Central memory CD4-positive, alpha-beta T cell (primary cell): ENCODE measurements at places on chromosomes 2 and 18.
A peak's percentile ranks its signal among the peaks of the same experiment; 100 is the strongest.

GRCh38 chr2:221671515-221671914 lies 99.4 kb upstream of the EPHA4 start:
- no peak for DNase-seq

DNA sequence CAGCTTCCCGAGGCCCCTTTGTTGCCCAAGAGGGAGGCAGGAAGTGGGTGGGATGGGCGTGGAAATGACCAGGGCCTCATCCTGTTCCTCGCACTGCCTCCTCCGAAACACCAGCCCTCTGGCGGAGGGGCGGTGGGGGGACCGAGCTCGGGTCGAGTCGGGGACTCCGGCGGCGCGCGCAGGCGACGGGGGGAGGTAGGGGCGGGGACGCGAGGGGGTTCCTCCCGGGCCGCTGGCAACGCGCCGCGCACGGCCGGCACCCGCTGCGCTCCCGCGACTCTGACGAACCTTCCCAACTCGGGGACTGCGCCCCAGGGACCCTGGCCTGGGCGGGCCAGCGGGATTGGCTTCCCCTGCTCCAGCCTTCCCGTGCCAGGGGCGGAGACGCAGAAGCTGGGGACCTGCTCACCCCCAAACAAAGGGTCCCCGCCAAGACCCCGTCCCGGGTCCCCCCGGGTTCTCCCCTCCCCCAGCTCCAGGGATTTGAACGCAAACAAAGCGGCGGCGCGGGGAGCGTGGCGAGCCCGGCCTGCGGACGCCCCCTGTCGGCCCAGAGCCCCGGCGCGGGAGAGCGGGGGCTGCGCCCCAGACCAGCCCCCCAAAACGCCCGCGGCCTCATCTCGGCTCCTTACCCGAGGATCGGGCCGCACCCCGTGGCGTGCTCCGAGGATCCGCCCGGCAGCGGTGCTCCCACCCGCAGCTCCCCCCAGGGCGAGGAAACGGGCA lies 1.2 kb downstream of the SEMA4C start:
- peak; percentile 47 for DNase-seq

DNA sequence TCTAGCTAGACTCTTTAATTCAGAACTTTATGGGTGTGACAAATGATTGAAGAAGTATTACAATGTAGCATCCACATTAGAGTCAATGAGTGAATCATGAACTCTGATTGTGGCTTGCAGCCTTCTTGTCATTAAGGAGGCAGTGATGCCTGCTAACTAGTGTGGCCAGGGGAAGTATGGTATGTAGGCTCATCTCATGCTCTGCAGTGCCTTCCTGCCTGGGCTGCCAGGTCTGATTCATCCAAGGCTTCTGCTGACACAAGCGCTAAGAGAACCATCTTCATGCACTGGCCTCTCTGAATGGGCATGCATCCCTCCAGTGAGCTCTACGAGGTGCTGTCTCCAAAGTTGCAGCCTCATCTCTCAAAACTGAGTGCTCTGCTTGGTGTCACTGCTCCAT lies 144.3 kb downstream of the MTCL1 start:
- DNase-seq = no peak

DNA sequence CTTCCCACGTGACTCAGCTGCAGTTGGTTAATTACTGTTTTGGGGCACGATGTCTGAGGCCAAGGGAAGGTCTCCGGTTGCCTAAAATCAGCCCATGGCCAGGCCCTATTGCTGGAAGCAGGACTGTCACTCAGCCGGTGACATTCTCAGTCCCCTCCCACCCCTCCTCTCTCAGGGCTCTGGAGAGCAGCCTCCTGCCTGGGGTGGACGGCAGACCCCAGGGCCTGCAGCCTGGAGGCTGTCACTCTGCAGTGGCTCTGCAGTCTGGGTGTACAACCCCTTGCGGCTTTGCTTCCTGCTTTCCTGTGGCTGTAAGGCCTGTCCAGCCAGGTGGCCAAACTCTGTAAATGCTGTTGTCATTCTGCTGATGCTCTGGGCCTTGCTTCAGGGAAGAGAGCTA lies 32.8 kb downstream of the ZBTB7C start:
- DNase-seq = no peak

DNA sequence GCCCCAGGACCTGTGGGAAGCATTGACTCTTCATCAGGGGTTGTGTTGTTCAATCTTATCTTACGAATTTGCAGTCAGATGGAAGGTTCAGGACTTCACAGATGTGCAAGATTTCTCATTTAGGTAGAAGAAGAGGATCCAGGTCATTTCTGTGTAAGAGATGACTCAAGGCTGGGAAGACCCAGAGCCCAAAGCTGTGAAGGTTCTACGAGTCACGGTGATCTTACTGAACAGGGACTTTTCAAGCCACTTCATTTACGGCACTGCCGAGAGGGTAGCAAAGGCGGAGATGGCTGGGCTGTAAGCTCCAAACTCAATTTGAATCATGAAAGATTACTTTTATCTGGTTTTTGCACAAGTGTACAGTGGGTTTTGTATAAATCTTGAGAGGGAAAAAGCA lies 228.0 kb upstream of the MEX3C start:
- no peak for DNase-seq

GRCh38 chr2:54456612-54457322 lies 640 bp downstream of the SPTBN1 start:
- DNase-seq = no peak

DNA sequence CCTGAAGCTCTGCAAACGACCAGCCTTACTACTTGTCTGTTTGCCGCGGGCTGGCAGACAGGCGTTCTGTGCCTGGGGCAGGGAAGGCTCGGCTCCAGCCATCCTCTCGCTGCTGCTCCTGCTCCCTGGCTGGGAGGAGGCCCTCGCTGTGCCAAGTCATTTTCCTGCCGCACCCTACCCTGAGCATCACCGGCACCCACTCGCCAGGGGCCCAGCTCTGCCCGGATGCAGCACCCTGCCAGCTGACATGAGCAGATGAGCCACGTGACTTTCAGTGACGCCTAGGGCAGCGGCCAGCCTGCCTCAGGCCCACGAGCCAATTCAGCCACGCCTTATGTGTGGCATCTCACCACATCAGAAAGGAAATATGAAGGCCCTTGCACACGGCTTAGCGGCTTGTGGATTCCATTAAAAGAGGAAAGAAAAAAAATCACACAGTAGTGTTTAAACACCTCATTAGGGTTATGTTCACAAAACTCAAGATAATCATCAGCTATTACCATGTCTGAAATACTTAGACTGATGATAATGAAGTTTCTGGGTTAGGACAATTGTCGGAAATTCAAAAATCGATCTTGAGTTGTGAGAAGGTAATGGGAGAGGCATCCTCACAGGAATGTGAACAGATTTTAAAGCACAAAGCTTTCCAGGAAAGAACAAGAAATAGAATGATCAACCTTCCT lies 250.5 kb downstream of the TWIST2 start:
- no peak for DNase-seq

GRCh38 chr2:236125541-236125940 lies 42.6 kb downstream of the GBX2 start:
- no peak for DNase-seq

GRCh38 chr2:218736531-218736930 lies 25.9 kb downstream of the TTLL4 start:
- DNase-seq = no peak

GRCh38 chr2:102144128-102144527 lies 1.6 kb downstream of the IL1R1 start:
- DNase-seq = no peak

DNA sequence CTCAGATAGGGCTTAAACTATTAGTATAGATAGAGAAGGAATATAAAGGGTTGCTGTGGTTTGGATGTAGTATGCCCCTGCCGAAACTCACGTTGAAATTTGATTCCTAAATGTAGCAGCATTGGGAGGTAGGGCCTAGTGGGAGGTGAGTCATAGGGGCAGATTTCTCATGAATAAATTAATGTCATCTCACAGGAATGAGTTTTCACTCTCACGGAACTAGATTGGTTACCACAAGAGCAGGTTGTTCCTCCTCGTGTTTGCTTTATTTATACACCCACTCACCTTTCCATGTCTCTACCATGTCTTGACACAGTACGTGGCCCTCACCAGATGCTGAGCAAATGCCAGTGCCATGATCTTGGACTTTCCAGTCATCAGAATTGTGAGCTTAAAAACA lies 218.2 kb downstream of the RBM43 start:
- DNase-seq = no peak

- DNase-seq = no peak
Observed at GRCh38 chr2:229825476-229825875, 96.3 kb downstream of the TRIP12 start.

DNA sequence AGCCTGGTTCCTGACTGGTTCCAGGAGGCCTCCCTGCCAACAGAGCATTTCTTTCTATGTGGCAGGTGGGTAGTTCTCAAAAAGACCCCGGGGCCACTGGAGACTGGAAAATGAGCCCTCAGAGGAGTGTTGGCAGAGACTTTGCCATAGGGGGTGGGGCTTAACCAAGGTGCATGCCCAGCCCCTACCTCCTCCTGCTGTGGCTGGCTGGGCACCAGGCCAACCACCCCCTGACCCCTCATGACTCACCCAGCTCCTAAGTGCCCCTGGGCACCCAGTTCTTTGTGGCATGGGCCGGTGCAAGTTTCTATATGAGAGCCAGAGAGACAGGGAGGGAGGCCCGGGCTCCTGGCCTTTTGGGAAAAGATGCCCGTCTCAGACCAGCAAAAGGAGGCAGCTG lies 98.2 kb upstream of the SMAD2 start:
- no peak for DNase-seq

DNA sequence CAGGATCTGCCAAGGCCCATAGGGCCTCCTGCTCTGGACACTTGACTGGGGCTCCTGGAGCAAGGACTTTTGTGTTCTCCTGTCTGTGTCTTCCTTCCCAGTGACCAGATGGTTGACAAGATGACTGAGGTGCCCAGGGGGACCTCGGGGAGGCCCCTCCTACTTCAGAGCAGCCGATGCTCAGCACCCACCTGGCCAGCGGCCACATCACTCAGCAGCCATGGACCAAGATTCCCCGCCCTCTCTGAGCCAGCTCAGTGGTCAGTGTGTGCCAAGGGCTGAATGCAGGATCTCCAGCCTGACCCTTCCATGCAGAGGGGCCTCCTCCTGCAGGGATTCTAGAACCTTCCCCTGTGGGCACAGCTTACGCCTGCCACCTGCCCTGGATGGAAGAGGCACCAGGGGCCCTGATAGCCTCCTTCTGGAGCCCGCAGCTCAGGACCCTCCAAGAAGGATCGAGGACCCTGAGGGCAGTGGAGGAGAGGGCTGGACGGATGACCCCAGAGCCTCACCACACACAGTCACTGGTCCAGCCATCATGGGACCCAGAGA lies 87.4 kb upstream of the GPC1 start:
- no peak for DNase-seq

GRCh38 chr2:225735844-225736243 lies 336.3 kb downstream of the NYAP2 start:
- no peak for DNase-seq

DNA sequence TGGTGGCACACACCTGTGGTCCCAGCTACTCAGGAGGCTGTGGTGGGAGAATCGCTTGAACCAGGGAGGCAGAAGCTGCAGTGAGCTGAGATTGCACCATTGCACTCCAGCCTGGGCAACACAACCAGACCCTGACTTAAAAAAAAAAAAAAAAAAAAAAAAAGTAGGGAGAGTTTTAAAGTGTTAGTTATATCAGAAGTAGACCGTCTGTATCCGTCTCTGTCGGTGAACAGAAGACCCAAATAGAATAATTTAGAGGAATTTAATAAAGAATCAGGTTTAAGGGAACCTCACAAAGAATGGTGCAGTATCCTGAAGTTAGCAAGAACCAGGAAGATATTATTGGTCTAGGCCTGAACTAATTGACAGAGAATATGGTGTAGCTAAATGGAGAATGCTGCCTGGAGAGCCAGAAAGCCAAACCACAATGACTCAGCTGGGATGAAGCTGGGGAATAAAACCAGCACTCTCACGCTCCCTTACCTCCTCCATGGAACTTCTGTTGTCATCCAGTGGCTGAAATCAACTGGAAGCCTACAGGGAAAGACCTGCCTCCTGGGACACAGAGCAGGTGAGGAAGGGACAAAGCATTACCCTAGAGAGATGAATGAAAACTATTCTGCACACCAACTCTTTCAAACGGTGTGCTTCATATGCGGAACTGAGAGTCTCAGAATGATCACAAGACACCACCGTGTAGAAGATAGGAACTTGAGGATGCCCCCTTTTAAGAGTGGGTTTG lies 39.1 kb upstream of the PLEKHM3 start:
- no peak for DNase-seq

- no peak for DNase-seq
Observed at GRCh38 chr2:1591978-1592907, 152.1 kb downstream of the PXDN start.

- DNase-seq = no peak
Observed at GRCh38 chr18:59388817-59389216, 29.8 kb upstream of the LMAN1 start.

DNA sequence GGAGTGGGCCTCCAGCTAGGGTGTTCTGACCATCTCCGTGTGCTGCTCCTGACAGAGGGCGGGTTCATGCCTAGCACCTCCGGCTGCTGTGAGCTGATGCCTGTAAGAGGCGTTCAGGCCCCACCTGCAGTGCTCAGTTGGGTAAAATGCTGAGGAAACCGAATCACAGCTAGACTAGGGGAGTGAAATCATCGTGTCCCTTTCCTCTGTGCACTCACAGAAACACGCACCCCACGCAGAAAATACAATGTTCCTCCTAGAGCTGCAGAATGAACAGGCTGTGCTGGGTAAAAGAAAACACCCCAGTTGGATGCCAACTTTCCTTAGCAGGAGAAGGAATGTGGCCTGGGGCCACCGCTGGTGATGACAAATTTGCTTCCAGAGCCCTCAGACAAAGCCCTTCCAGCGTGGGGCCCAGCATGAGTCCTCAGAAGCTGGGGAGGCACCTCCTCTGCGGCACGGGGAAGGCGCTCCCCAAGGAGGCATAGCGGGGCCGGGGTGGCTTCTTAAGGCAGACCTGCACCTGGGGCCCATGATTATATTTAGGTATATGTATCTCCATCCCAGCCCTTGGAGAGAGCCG lies 16.3 kb upstream of the ARHGEF4 start:
- DNase-seq = no peak

DNA sequence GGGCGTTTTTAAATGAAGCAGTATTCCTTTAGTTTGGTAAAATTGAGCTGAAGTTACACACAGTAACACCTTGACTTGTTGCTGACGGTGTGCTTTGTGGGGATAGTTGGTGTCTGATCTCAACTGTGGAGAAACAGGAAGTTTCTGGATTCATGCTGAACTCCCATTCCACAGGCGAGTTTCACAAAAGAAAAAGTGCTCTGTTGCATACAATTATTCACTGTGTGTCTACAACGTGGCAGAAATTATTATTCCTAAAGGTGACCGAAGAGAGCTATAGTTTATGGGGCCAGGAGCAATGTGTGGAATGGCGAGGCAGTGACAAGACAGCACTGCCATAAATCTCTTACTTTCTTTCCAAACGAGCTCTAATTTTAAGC lies 463 bp upstream of the CABYR start:
- DNase-seq = no peak

DNA sequence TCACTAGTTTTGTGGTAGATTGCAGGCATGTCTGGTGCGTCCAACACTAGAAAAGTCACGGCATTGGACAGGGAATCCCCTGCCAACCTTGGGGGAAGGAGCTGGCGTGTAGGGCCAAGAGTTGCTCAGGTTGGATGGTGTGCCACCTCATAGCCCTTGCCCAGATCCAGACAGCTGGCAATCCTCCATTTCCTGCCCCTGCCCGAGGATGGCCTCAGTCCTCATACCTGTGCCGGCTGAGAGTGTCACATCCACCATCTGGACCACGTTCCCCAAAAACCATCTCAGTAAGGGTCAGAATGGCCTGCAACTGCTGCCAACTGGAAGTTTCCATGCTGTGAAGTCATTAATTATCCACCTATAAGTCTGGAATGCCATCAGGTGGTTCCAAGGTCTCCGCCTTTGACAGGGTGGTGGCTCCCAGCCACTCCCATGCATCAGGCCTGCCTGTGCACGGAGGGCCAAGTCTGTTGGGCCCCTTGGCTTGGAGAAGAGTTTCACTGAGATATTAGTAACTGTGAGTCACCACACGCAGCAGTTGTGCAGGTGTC lies 55.0 kb downstream of the IMPA2 start:
- no peak for DNase-seq

- DNase-seq = no peak
Observed at GRCh38 chr2:172439911-172440310, 12.5 kb downstream of the ITGA6 start.
